ENCODE measurements at places on chromosomes 2 and 18.

DNA sequence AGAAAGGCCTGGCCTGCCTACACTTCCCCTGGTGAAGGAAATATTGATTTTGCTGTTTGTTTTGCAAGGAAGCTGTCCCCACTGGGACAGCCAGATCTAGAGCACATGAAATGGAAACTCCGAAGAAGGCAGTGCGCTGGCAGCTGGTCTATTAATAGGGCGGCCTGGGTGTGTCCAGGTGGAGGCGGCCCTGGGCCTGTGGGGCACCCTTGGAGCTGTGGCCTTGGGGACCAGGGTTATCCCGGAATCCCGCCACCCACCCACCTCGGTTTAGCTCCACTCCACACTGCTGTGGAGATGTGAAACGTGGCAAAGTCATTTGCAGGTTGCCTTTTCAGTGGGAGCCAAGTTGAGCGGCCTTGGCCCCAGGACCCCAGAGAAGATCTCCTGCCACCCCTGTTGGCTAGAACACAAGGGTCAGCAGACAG lies 204.3 kb downstream of the KLHL29 start:
- DNase-seq: no peak

- no peak for DNase-seq
These were observed 130.6 kb downstream of the USP34 start for GRCh38 chr2:61340242-61340641.

DNA sequence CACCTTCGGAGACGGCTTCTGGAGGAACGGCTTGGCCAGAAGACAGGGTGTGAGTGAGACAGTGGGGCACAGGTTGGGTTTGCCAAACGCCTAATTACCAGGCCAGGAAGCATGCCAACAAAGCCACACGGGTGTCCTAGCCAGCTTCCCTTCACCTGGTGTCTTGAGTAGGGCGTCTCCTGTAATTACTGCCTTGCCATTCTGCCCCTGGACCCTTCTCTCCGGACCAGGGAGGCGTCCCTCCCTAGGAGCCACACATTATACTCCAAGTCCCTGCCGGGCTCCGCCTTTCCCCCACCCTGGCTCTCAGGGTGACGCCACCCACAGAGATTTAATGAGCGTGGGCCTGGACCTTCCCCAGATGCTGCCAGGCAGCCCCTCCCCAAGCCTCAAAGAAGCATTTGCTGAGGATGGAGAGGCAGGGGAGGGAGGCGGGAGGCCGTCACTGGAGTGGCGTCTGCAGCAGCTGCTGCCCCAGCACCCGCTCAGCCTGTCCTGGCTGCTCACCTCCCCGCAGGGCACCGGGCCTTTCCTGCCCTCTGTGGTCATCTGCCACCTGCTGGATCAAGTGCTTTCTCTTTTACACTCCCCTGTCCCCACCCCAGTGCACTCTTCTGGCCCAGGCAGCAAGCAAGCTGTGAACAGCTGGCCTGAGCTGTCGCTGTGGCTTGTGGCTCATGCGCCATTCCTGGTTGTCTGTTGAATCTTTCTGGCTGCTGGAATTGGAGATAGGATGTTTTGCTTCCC lies 20.7 kb downstream of the FOSL2 start:
- peak; percentile 39 for DNase-seq

GRCh38 chr2:118846442-118846952 lies 951 bp downstream of the EN1 start:
- no peak for DNase-seq

Data from common myeloid progenitor, CD34-positive (primary cell).